ENCODE measurements at places on chromosomes 7 and 10.
A peak's percentile ranks its signal among the peaks of the same experiment; 100 is the strongest.

- DNase-seq, result no peak
Measured at GRCh38 chr7:149474309-149475120, 13.7 kb upstream of the ZNF777 start.

DNA sequence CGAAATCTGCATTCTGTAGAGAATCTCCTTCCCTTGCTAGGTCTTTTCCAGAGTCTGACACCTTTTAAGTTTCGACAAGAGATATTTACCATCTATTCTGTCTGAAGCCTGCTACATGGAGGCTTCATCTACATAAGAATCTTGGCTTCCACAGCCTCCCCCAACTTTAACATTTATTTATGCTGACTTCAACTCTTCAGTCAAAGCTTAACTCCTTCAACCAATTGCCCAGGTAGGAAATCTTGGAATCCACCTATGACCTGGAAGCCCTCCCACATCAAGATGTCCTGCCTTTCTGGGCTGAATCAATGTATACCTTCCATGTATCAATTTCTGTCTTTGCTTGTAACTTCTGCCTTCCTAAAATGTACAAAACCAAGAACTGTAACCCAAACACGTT, 54.7 kb downstream of the MINPP1 start:
- DNase-seq, result no peak

DNA sequence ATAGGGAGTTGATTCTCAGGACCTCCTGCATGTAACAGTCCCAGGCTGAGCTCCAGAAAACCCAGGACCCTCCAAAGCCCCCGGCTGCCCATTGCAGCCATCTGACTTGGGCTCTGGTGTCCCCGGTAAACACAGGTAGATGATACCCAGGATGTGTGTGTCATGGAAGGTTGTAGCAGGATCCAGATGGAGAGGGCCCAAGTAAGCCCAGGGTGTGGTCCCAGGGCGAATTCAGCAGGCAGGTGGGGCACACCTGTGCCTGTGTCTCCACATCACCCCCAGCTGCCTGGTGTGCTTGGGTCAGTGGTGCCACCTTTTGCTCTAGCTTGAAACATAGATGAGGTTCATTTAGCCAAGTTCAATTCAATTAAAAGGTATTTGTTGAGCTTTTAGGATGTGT, 524.1 kb downstream of the GLRX3 start:
- no peak for DNase-seq

- DNase-seq, result no peak
Measured at GRCh38 chr7:128986609-128987008, 48.9 kb downstream of the IRF5 start.

DNA sequence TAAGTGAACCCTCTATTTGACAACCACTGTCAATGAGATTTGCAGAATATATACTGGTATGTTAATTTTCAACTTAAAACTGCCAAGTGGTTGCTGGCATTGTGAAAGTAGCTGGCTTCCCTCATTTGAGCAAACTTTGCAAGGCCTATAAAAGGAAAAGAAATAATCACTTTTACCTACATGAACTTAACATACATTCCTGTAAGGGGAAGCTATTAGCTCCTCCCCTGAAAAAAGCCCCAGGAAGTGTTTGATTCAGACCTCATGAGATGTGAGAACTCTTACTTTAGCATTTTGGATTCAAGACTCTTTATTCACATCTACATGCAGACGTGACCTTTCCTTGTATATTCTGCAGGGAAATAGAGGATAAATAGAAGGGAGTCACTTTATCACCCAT, 175.6 kb downstream of the OTUD1 start:
- no peak for DNase-seq

DNA sequence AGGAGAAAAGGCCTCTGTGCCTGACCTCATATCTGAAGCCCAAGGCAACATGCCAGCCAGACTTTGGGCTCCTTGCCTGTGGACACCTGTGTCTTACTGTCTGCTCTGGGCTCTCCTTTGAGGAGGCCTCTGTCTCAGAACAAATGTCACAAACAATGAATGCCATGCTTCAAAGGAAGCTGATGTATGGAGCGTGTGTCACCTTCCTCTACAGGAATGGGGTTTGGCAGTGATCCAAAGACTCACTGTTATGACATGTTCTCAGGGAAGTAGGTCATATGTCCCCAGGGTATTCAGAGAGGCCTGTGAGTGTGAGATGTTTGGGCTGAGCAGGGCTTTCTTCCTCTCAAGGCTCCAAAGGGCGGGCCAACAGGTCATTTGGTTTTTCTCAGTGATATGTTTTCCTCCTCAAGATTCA, 38.4 kb downstream of the PTPRE start:
- no peak for DNase-seq

- DNase-seq, result no peak
Measured at GRCh38 chr10:69996611-69997010, 56.0 kb upstream of the MACROH2A2 start.

GRCh38 chr10:66834802-66835201, 91.0 kb upstream of the LRRTM3 start:
- no peak for DNase-seq

GRCh38 chr10:9228771-9229170, 1174.3 kb downstream of the GATA3 start:
- DNase-seq, result no peak

- DNase-seq, result peak; percentile 15
Measured at GRCh38 chr10:69994262-69994661, 58.4 kb upstream of the MACROH2A2 start.

DNA sequence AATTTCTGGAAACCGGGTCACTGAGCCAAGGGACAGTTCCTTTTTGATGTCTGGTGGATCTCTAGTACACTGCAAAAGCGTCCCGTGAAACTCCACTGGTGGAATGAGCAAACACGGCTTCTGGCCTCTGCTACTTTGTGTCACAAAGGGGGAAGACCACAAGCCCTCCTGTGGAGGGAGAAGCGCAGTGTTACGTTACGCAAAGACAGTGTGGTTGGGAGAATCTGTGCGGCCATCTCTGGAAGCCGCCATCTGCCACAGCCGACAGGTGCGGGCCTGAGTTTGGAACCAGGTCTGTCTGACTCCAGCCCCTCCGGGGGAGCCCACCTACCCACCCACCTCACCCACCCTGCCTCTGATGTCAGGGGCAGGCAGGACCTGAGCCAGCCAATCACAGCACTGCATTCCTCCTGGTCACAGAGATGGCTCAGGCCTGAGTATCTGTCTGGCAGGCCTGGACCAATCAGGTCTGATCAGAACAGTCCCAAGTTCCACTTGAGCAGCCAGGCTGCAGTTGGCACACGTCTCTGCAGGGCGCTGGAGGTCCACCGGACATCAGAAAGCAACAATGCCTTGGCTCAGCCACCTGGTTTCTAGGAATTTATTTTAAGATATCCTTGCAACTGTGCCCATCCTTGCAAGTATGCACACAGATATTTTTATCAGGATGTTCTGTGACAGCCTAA, 3.0 kb upstream of the CYP2W1 start:
- no peak for DNase-seq

GRCh38 chr7:142860968-142861367, 6.1 kb downstream of the EPHB6 start:
- DNase-seq, result no peak

DNA sequence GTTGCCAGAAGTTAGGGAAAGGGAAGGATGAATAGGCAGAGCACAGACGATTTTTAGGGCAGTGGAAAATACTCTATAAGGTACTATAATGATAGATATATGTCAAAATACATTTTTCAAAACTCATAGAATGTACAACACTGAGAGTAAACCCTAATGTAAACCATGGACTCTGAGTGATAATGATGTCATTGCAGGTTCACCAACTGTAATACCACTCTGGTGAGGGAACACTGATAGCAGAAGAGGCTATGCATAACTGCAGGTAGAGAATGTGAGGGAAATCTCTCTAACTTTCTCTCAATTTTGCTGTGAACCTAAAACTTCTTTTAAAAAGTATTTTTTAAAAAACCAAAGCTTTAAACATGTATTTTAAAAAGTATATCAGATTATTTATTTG, 22.1 kb downstream of the POT1 start:
- no peak for DNase-seq

DNA sequence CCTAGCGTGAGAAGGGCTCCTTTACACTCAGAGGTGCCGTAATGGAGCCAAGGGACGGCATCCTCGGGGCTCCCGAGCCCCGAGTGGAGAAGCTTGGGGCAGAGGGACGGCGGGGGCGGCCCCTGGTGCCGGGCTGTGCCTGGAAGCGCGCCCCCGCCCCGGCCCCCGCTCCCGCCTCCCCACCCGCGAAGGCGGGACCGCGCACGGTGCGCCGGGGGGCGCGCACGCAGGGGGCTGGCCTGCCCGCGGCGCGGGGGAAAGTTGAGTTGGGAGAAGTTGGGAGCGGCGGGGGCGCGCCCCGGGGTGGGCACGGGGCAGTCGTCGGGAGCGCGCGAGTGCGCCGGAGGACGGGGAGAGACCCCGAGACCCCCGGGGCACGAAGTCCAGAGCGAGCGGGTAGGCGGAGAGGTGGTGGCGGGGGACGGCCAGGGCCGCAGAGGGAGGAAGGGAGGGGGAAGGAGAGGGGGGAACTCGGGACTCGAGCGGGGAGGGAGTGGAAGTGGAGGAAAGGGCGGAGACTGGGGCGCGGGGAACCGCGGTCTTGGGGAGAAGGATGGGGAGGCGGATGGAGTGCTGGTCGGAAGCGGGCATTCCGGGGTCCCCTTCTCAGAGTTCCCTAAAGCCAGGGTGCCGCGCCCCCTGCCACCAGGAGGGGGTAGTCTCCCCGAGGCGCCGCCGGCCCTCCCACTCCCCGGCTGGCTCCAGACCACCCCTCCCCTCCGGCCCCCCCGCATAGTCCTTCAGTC, at the start of gene SLC4A2:
SLC4A2 (plus strand) TSS at position 223 of the 746 bp plus-strand sequence. CDS start 2,399 bp downstream, outside the sequence.
- DNase-seq, result peak; percentile 81

DNA sequence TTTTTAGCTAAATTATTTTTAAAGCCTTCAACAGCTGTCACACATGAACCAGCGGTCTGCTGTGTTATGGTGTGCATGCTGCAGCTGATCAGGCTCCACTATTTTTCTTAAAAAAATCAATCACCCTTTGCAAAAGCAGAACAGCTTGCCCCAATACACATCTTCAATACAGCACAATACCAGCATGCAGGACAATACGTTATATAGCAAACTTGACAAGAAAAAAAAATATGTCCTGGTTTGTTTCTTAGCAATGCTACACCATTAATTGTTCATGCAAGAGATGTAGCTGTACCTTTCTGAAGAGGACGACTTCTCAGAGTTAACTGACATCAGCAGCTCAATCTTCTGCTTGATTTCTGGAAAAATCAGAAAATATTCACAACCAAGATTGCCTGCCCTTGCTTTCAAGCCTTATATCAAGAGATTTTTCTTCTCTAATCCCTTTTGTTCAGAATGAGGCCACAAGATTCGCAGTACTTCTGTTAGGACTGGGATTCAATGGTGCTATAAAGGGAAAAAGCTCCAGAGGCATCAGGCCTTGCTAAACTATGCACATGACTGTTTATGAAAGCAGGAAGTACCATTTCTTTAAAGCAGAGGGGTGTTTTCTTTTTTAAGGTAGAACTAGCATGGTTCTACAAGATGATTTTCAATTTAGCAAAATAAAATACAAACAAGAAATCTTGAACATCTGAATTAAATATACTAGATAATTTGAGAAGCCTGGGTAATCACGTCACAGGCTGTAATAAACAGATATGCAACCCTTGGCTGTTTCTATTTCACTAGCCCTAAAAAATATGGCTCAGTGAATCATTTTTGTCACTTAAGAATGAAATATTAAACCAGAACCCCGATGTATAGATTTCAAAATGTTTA, 120.0 kb downstream of the SRPK2 start:
- DNase-seq, result no peak

- no peak for DNase-seq
Measured at GRCh38 chr7:22672846-22673680, 53.9 kb upstream of the IL6 start.

GRCh38 chr10:131747791-131748190, 153.0 kb upstream of the PPP2R2D start:
- no peak for DNase-seq

DNA sequence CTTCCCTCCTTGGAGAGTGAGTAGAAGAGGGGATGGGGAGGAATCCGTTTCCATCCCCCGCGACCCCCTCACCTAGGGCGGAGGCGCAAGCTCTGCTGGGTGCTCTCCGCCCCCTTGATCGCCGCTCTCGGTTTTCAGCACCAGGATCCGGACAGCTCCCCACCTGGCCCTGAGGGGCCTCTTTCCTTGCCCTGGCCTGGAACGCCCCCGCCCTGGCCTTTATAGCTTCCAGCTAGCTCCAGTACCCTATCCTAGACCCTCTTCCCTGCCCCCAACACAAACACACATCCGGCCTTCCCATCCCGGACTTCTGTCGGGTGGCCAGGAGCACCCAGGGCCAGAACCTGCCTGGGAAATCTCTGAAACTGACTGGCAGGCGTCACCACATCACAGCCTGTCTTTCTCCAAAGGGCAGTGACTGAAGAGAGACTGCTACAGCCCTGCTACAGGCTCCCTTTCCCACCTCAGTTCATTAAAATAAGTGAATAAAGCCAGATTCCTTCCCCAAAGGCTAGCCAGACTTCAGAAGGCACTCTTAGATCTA, 72.3 kb upstream of the LEP start:
- DNase-seq, result peak; percentile 19

- no peak for DNase-seq
Measured at GRCh38 chr7:509426-510130, 10.1 kb downstream of the PDGFA start.

- no peak for DNase-seq
Measured at GRCh38 chr7:135773464-135773863, 24.9 kb upstream of the FAM180A start.

- peak; percentile 88 for DNase-seq
Measured at GRCh38 chr10:27252267-27253000, 11.8 kb upstream of the ACBD5 start.

- DNase-seq, result no peak
Measured at GRCh38 chr10:91349381-91349780, 60.8 kb upstream of the HECTD2 start.

DNA sequence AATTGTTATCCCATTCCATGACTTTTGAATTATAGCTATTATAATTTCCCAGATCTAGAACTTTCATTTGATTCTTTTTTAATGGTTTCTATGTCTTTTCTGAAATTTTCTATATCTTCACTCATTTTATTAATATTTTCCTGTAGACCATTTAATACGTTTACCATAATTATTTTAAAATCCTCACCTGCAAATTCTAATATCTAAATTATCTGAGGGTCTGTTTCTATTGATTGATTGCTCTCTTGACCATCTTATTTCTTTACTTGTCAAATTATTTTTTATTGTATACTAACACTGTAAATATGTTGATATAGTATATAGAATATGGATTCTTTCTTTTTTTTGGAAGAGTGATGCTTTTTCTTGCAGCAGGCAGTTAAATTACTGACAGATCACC, 229.3 kb upstream of the CTBP2 start:
- DNase-seq, result no peak

GRCh38 chr10:94489976-94490788, 55.4 kb upstream of the HELLS start:
- DNase-seq, result no peak

DNA sequence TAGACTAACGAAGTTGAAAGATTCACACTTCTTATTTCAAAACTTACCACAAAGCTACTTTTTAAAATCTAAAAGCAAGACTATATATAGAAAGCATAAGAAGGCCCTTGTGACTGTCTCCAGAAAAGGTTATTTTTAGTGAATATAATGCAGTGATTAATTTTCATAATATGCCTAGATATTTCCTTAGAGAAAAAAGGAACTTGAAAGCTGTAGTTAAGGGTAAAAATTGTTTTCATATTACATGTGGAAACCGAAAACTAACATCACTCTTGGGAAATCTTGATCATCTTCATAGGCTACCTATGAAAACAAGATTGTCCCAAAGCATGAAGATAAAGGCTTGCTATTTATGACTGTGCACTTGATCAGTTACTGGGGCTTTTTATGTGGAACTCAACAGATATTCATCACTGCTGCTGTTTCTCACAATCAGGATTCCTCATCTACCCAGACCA, 223.2 kb downstream of the SH2D4B start:
- DNase-seq, result no peak

Measured in stimulated activated CD4-positive, alpha-beta T cell treated with anti-CD3 and anti-CD28 coated beads, Interleukin-15, amount 100 ng/mL, for 24 hours (primary cell).